ENCODE measurements at places on chromosomes 12 and 14.

GRCh38 chr14:60863249-60863648, 117.6 kb downstream of the TRMT5 start:
- DNase-seq: no peak

GRCh38 chr12:3319723-3320492, 171.1 kb upstream of the PRMT8 start:
- no peak for DNase-seq

DNA sequence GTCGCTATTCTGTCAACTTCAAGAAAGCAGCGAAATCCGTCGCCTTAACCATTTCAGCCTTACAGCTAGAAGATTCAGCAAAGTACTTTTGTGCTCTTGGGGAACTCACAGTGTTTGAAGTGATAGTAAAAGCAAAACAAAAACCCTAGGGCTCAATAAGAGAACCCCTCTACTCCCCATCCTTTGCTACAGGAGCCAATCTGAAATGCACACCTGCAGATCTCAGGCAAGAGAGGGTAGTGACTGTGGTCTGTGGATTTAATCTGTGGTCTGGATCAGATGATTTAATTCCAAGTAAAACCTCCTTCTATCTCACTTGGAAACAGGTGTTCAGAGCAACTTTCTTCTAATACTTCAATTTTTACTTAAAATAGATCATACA, 422.9 kb upstream of the OR4E1 start:
- DNase-seq: no peak

DNA sequence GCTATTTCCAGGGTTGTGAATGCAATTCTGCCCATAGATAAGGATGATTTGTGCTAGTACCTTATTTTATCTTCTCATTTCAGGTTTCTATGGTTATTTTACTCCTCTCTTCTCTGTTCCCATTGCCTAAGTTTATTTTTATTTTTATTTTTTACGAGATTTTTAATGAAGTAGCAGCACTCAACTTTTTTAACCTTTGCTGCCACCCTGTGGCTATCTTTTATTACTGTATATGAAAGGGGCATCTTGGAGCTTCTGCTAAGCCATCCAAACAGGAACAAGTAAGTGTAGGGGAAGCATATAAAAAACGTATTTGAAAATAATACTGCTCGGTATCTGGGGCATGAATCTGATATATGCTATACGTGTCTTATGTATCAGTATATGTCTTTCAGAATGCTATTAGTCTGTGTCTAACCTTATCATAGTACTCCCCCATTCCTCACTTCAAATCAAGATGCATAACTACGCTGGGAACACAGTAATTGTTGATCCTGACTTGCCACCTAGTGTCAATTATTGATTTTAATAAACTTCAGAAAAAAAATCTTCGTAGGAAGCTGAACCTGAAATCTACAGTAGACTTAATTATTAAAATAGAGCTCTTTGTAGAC, 60.3 kb downstream of the KLRG1 start:
- no peak for DNase-seq

GRCh38 chr12:1540690-1541089, 53.7 kb downstream of the FBXL14 start:
- DNase-seq: no peak

GRCh38 chr12:64781280-64782190, 22.3 kb upstream of the GNS start:
- no peak for DNase-seq

DNA sequence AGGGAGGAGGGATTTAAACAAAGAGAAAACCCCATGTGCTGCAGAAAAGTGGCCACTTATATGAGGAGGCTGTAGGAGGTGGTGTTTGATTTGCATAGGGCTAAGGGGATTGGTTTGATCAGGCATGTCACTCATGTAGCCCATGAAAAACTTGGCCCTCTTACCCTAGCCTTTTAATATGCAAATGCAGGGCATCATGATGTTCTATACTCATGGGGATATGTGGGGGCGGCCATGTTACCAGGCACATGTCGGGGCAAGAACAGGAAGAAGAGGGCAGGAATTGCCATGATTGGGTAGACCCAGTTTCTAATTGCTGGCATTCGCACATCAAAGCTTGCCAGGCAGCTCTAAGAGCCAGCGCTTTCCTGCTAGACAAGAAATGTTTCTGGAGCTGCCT, 28.8 kb downstream of the KLRK1 start:
- no peak for DNase-seq

DNA sequence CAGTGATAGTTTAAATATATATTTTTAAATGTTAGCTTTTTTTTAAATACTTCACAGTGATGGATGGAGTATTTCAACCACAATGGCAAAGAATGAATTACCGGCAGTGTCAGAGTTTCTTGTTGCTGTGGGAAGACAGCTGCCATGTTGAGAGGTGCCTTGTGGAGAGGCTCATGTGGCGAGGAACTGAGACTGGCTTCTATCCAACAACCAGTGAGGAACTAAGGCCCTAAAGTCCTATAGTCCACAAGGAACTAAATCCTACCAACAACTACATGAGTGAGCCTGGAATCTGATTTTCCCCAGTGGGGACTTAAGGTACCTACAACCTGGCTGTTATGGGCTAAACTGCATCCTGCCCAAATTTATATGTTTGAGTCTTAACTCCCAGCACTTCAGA, 220.2 kb upstream of the PLEKHG7 start:
- no peak for DNase-seq

GRCh38 chr14:50270932-50271331, 39.6 kb upstream of the SOS2 start:
- no peak for DNase-seq

DNA sequence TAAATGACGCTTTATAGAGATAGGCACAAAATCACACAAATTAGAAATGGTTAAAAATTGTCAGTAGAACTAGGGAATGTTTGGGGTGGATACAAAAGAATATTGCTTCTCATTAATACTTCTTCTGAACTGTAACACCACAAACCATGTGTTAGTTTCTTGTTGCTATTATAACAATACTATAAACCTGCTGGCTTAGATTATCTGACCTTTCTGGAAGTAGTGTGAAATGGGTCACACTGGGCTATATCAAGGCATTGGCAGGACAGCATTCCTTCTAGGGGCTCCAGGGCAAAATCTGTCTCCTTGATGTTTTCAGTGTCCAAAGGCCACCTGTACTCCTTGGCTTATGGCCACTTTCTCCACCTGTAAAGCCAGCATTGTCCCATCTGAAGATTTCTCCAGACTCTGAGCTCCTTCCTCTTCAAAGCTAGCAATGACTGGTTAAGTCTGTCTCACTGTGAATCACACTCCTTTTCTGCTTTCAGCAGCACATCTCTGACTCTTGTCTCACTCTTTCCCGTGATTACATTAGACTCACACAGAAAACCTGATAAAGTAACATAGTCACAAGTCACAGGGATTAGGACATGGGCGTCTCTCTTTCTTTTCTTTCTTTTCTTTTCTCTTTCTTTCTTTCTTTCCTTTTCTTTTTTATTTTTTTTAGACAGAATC, 86.3 kb downstream of the SLC15A4 start:
- DNase-seq: no peak

DNA sequence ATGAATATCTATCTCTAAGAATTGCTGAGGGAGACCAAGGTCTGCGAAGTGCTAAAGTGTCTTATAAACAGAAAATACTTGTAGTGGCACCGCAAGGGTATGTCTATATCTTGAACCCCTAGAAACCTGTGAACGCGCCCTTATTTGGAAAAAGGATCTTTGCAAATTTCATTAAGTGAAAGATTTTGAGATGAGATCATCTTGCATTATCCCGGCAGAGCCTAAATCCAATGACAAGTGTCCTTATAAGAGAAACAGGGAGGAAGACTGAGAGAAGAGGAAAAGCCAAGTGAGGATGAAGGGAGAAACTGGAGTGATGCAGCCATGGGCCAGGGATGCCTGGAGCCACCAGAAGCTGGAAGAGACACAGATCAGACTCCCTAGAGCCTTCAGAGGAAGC, 27.7 kb downstream of the RBM19 start:
- DNase-seq: no peak

GRCh38 chr12:46458500-46459102, 86.0 kb upstream of the SLC38A2 start:
- no peak for DNase-seq

- no peak for DNase-seq
These were observed 12.1 kb downstream of the BHLHE41 start for GRCh38 chr12:26112703-26113147.

DNA sequence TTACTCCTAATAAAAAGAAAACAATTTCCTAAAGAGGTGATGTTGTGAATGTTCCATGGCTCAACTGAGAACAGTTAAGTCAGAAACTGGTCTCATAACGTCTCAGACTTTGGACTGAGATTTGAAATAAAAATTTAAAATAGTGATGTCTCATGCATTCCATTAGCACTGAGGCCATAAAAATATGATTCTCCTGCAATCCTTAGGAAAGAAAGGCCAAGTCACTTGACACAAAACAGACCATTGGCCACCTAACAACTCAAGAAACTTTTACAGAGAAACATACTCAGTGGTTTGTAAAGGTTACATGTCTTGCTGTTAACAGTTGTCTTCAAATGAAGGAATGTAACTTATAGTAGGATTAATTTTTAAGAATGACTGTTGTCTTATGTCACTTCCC, 58.1 kb downstream of the STAB2 start:
- DNase-seq: peak; percentile 38

DNA sequence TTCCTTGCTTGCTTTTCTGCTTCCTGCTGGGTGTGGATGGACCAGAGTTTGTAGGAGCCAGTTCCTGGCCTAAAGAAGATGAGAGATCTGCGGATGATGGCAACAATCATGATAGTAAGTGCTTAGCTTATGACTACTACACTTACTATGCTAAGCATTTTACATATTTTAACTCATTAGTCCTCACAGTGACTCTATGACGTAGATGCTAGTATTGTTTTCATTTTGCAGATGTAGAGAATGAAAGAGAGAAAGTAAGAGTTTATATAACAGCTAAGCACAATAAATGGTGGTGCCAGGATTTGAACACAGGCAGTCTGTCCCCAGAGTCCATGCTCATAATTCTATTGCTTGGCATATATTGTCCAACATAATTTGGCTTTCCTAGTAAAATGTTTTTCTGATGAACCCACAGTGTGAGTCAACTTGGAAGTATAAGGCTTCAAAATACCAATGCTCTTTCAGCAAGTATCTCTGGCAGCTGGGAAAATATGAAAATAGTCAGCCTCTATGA, 363.2 kb upstream of the DDHD1 start:
- DNase-seq: peak; percentile 49

GRCh38 chr12:129579879-129580278, 323.9 kb downstream of the TMEM132D start:
- no peak for DNase-seq

- no peak for DNase-seq
These were observed 42.7 kb downstream of the ALX1 start for GRCh38 chr12:85322715-85323114.

DNA sequence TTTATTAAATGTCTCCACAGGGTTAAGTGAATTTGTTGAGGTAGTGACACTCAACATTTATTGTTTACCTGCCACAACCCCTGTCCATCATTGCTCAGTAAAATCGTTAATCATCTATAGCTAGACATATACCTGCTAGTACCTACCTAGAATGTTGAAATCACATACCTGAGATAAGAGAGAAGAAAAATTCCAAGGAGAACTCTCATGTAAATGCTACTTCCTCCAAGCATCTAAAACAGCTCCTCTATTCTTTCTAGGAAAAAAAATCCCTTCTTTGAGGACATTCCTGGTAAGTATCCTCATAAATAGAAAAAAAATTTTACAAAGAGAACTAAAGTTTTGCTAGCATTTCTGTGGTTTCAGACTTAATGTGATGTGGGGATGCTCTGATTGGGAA, 325.1 kb downstream of the DAD1 start:
- DNase-seq: no peak

- DNase-seq: no peak
These were observed 9.0 kb upstream of the DCAF4 start for GRCh38 chr14:72917094-72917802.
